Stimulated activated CD8-positive, alpha-beta memory T cell treated with anti-CD3 and anti-CD28 coated beads, Interleukin-15, amount 100 ng/mL, for 1 hour (primary cell): ENCODE measurements at places on chromosomes 6 and 20.

- no peak for DNase-seq
Observed at GRCh38 chr20:7980332-7981046, 39.1 kb downstream of the TMX4 start.

- no peak for DNase-seq
Observed at GRCh38 chr6:50658561-50658960, 54.8 kb upstream of the TFAP2D start.

- DNase-seq = no peak
Observed at GRCh38 chr6:410555-411395, 19.2 kb downstream of the IRF4 start.

- no peak for DNase-seq
Observed at GRCh38 chr6:166156942-166157341, 10.7 kb downstream of the TBXT start.

- no peak for DNase-seq
Observed at GRCh38 chr6:156598071-156598854, 178.9 kb upstream of the ARID1B start.

- no peak for DNase-seq
Observed at GRCh38 chr6:26412228-26412627, 10.2 kb downstream of the BTN3A1 start.

- DNase-seq = no peak
Observed at GRCh38 chr20:62828511-62829230, 11.8 kb downstream of the COL9A3 start.

GRCh38 chr20:32764005-32764960 is 2.1 kb downstream of the DNMT3B start:
- no peak for DNase-seq

- no peak for DNase-seq
Observed at GRCh38 chr6:46042355-46042999, 26.8 kb upstream of the CLIC5 start.

GRCh38 chr6:22145376-22145775 is 151.5 kb downstream of the PRL start:
- no peak for DNase-seq

GRCh38 chr6:6591778-6592465 is 3.4 kb downstream of the LY86 start:
- no peak for DNase-seq

DNA sequence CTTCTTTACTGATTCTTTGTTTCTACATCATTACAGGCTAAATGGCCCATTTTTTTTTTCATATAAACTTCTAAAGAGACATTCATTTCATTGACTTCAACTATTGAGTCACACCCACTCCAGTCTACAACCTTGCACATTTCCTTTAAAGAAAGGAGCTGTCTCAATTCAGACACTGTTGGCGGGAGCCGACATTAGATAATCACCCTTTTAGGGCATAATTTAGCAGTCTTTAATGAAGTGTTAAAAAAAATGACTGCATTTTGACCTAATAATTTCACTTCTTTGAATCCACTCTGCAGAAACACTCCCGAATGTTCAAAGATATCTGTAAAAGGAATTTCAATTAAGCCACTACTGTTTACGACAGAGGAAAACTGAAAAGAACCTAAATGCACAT is 1.5 kb downstream of the EPM2A start:
- no peak for DNase-seq

DNA sequence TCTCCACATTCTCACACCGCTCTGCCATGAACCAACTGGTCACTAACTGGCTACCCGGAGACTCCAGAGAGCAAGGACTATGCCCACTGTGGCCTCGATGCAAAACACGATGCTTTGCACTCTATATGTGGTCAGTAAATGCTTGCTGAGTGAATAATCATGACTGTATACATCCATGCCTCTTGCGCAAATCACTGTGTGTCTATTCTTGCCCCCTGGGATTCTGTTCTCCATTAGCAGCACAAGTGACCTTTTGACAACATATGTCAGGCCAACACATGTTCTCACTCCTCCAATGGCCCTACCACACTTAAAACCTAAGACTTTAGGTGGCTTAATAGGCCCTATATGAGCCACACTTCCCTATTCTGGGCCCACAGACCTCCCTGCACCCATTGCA is 16.9 kb downstream of the KIF16B start:
- DNase-seq = no peak

DNA sequence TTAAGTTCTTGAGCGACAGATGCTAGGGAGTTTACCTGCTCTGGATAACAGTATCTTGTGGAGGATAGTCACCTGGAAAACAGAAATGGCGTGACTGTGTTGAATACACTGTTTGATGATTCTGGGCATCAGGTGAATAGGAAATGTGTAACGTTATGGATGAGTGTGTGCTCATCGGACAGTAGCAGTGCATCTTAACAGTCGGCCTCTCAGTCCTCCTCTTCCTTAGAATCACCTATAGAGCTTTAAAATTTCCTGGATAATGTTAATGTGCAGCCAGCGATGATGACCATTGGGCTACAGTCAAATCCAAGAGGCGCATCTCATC is 217.7 kb downstream of the OR2B2 start:
- DNase-seq = no peak

- no peak for DNase-seq
Observed at GRCh38 chr20:15789079-15789478, 784.2 kb downstream of the KIF16B start.

- no peak for DNase-seq
Observed at GRCh38 chr6:453152-453551, 61.6 kb downstream of the IRF4 start.

GRCh38 chr6:117818449-117818848 is 88.6 kb upstream of the SLC35F1 start:
- no peak for DNase-seq

- DNase-seq = no peak
Observed at GRCh38 chr6:170187669-170188566, 103.0 kb downstream of the DLL1 start.

DNA sequence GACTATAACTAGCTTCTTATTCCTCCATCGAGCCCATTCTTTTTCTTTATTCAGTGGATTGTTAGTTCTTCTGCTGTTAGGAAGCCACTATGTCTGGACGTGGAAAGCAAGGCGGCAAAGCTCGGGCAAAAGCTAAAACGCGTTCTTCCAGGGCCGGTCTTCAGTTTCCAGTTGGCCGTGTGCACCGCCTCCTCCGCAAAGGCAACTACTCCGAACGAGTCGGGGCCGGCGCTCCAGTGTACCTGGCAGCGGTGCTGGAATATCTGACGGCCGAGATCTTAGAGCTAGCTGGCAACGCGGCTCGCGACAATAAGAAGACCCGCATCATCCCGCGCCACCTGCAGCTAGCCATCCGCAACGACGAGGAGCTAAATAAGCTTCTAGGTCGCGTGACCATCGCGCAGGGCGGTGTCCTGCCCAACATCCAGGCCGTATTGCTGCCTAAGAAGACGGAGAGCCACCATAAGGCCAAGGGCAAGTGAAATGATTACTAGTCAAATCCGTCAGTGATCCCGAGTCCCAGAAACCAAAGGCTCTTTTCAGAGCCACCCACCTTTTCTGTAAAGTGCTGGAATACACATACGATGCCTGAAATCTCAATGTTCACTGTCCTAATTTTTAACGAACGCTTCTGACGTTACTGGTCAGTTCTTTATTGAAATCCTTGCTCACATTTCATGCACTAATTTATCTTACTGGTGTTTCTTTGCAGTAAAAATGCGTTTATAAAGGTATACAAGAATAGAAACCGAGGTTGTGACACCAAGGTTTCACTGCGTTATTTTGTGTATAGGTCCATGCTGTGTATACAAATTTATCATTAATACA is 129.9 kb downstream of the HFE start:
- peak; percentile 50 for DNase-seq

GRCh38 chr20:18847226-18847755 is 33.7 kb downstream of the SCP2D1 start:
- no peak for DNase-seq

DNA sequence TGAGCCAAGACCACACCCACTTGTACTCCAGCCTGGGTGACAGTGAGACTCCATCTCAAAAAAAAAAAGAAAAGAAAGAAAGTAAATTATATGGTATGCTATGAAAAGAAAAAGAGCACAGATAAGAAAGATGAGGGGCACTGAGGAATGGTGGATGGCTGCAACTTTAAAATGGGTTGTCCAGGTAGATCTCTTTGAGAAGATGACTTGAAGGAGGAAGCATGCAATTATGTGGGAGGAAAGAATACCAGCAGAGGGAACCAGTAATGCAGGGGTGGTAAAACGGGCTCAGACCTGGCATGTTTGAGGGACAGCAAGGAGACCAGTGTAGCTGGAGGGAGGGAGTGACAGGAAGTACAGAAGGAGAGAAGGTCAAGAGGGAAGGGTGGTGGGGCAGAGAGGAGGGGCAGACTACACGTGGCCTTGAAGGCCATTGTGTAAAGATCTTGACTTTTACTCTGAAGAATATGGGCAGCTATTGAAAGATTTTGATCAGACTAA is 22.3 kb downstream of the LINC00237 start:
- DNase-seq = no peak

- no peak for DNase-seq
Observed at GRCh38 chr6:156599978-156600590, 177.1 kb upstream of the ARID1B start.

DNA sequence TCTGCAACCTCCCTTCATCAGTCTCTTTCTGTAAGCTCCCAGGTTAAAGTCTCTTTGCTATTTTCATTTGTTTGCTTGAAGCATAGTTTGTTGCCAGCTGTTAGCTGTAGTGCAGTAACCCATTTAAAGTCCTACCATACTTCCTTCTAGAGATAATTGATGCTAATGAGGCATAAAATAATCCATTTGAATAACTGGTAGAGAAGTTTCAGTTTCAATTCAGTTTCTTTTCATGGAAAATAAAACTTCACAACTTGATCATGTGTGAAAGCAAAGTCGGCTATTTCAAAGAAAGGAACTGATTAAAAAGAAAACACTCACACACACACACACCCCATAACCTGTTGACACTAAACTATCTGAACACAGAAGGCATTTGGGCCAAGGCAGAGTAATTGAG is 68.5 kb upstream of the TENT5A start:
- DNase-seq = no peak

- DNase-seq = no peak
Observed at GRCh38 chr6:47335466-47335865, 25.8 kb upstream of the TNFRSF21 start.

GRCh38 chr6:111957623-111958315 is 84.5 kb upstream of the FYN start:
- DNase-seq = no peak

GRCh38 chr6:6703699-6704098 is 115.2 kb downstream of the LY86 start:
- DNase-seq = no peak

- DNase-seq = no peak
Observed at GRCh38 chr6:114897536-114897935, 554.7 kb upstream of the HS3ST5 start.

DNA sequence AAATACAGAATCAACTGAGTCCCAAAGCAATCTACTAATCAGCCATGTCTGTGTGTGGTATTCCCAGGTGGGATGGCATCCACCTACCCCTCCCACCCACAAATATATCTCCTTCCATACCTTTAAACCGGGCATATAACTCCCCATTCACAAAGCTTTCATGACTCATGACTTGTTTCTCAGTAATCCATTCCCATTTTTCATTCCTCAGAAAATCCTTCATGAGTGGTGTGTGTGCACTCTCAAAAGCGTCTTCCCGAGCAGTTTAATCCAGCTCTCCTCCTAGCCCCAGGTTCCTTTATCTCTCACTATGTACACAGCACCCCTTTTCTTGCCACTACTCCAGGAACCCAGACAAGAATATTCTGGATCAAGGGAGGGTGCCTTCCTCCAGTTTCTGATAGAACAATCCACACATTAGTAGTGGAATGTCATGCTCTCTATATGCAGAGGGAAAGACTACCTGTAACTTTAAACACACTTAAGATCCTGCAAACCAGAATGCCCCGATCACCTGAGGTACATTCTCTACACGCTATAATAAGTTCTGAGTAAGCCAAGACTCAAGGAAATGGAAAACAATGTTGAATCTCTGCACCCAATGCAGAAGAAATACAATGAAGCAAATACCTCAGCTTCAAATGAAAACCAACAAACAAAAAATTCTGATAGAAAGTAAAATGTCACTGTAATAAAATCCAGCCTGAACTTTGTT is 55.7 kb upstream of the IPCEF1 start:
- DNase-seq = no peak

DNA sequence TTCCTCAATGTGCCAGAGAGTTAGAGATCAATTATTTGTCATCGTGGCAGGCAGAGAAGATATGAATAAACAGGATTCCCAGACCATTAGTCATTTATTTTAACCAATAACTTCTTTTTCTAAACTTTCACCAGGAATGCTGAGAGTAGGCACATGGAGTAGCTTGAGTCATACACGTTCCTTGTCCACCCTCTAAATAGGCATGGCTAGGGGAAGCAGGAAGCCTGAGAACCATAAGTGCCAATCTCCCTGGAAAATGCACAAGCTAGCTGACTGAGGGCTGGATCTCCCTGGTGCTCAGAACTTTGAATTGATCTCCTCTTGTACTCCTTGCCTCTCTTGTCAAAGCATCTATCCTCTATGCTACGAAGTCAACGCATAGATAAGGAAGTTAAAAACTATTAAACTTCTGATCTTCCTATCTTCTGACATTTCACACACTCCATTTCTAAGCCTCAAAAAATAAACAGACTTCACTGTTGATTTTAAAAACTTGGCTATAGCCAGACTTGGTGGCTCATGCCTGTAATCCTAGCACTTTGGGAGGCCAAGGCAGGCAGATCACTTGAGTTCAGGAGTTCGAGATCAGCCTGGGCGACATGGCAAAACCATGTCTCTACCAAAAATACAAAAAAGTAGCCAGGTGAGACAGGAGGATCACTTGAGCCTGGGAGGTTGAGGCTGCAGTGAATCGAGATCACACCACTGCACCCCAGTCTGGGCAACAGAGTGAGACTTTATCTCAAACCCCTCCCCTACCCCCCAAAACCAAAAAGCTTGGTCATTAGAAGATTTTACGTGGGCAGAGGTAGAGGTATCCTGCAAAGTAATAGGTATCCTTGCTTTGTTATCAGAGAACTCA is 11.8 kb downstream of the ADTRP start:
- no peak for DNase-seq
